Epithelial cell of prostate (primary cell): ENCODE measurements at places on chromosomes 2 and 18.

DNA sequence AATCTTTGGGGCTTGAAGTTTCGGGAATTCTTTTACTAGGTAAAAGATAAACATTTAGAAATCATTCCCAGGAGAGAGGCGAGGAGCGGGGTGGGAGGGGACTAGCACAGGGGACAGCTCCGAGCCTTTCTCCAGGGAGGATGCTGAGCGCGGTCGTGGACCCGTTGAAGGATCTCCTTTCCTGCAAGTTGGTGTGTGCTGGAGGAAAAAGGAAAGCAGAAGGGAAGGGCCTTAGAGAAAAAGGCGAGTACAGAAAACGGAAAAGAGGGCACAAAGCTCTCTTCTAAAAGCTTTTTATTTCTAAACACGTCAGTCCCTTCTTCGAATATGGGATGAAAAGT lies 640 bp downstream of the SLC39A6 start:
- no peak for DNase-seq

DNA sequence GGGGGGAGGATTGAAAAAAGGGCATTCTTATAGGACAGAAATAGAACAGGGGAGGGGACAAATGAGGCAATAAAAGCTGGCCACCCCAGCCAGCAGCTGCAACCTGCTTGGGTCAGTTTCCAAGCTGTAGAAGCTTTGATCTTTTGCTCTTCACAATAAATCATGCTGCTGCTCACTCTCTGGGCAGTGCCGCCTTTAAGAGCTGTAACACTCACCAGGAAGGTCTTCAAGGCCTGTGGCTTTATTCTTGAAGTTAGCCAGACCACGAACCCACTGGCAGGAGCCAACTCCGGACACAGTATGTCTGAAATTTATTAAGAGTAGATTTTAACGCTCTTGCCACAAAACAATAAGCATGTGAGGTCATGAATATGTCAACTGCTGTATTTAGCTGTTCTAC lies 649.9 kb upstream of the RAB6C start:
- no peak for DNase-seq

DNA sequence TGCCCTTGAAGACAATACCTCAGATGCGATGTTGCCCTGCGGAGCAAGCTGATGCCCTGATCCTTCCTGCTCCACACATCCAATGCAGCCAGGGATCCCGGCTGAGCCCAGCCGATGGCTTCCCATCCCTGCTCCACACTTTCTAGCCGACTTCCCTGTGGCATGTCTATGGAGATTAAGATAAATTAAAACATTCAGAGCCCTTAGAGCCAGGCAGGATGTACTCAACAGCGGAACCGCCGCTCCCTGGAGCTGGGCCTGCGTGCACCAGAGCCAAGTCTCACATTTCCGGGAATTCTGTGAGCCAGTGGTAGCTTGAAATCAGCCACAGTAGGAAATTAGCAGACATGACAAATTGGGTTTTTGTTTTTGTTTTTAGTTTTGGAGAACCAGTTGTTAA lies 620.6 kb downstream of the GALR1 start:
- no peak for DNase-seq

- DNase-seq = no peak
Measured at GRCh38 chr2:2731101-2731815, 400.2 kb upstream of the MYT1L start.

DNA sequence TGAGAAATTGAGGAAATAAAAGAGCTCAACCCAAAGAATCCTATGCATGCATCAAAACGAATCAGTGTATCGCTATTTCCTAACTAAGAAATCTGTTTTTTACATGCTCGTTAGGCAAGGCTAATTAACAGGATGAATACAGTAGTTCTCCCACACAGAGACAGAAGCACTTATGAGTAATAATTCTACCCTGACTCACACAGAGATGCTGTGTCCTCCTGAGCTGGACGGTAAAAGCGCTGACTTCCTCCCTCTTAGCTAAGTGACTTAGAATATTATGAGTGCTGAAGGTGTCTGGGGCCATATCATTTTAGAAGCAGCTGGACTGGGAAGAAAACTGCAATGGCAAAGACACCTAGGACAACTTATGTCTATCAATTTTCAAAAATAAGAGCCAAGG lies 18.5 kb downstream of the PLEKHM3 start:
- no peak for DNase-seq

GRCh38 chr18:79690586-79691482 lies 11.2 kb downstream of the CTDP1 start:
- no peak for DNase-seq

DNA sequence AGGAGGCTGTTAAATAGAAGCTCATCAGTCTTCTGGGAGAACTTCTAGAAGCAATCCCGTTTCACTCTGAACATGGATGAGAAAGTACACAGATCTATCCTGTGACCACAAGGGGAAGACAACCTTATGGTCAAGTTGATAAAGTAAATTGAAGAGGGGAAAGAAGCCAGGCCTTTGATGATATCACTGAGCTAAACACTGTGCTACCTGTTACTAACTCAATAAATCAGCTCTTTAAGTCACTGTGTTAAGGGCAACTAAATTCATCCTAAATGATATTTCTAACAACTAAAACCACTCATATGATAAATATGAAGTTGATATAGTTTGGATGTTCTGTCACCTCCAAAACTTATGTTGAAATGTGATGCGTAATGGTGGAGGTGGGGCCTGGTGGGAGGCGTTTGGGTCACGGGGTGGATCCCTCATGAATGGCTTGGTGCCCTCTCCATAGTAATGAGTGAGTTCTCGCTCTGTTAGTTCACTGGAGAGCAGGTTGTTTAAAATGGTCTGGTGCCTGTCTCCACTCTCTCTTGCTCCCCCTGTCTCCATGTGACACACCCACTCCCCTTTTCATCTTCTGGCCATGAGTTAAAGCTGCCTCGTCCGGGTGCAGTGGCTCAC lies 23.6 kb downstream of the OLA1 start:
- DNase-seq = no peak

GRCh38 chr2:109523121-109523520 lies 90.6 kb downstream of the SEPTIN10 start:
- no peak for DNase-seq

- DNase-seq = no peak
Measured at GRCh38 chr2:71882236-71882946, 265.3 kb downstream of the CYP26B1 start.

DNA sequence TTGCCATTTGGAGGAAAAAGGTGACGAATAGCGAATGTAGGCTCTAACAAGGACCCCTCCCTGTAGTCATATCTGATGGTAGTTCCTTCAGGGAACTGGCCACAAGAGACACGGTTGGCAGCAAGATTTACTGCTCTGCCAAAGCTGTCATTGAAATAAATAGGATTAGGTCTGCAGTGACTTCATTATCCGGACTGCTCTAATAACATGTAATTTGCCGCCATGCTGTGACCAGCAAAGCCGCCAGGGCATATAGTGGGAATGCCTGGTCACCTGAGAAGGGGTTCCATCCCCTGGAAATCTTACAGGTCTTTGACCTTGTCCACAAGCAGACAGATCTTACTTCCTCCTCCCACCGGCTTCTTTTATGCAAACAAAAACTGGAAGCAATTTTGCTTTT lies 59.4 kb upstream of the LAPTM4A start:
- no peak for DNase-seq

DNA sequence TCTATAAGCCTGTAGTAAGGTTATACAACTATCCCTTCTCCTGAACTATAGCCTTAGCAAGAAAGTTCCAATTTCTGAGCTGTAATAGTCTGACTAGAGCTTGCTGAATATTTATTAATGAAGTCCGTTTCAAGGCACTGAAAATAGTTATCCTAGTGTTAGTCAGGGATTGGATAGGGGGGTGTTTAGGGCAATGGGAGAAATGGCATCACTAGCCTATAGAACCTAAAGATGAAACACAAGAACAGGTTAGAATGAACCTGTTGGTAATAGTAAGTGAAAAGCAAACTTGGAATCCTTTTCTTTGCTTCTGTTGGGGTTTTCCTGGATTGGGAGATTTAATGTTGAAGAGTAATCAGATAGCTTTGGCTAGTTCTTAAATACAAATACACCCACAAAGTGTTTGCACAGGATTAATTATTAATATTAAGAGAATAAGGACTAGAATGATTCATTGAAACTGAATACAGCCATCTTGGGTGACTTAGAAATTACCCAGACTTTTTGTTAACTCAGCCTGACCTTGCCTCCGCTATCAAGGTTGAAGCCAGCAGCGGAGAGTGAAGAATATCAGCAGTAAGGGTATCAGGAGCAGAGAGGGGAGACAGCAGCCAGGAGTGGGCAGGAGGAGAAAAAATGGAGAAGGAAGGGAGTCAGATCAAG lies 14.4 kb downstream of the CCNT2 start:
- no peak for DNase-seq

- DNase-seq = no peak
Measured at GRCh38 chr18:59823596-59824195, 76.1 kb upstream of the PMAIP1 start.

DNA sequence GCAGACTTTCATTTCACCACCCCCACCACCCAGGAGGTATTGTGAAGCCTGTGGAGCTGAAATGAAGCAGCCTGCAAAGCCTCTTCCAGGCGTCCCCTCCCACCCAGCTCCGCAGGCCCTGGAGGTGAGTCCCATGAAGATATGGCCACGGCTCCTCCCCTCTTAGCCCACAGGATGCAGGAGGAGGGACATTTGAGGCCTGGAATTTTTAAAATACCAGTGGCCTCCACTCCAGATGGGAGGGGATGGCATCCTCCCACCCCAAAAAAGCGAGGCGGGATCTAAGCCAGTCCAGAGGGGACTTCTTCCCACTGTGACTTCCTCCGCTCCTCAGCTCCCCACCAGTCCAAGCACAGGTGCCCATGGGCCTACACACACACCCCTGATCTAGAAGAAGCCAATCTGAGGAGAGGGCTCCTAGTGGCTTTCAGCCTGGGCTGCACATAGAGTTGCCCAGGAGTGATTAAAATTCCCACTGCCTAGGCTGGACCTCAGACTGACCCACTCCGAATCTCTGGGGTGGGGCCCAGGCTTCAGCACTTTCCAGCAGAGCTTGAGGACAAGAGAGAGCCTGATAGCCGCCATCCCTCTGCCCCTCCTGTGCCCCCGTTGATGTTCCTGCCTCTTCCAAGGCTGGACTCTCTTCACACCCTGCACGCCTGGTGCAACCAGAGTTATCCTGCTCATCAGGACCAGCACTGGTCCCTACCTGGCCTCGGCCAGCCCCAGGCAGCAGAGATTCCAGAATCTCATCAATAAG lies 206.9 kb downstream of the TNS1 start:
- DNase-seq = no peak

DNA sequence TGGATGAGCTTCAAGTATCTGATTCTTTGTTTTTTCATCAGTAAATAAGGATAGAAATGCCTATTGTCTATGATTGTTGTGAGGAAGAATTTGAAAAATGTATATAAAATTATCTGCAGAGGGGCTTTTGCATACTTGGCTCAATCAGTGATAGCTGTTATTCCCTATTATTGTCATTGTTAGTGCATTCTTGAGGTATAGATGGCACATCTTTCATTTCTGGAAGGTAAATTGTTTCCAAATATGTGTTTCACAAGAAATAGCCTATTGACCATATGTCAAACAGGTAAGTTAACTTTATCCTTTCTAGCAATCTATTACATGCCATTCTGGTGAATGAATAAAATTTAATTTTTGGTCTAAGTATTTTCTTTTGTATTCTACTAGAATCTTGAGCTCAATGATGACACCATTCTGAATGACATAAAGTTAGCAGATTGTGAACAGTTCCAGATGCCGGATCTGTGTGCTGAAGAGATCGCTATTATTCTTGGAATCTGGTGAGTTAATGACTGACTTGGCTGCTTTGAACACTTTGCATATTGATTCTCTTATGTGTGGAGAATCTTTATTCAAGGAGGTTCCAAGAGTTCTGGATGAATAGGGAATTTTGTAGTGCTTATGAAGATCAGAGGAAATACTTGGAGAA lies 44.2 kb downstream of the TTC27 start:
- DNase-seq = no peak

DNA sequence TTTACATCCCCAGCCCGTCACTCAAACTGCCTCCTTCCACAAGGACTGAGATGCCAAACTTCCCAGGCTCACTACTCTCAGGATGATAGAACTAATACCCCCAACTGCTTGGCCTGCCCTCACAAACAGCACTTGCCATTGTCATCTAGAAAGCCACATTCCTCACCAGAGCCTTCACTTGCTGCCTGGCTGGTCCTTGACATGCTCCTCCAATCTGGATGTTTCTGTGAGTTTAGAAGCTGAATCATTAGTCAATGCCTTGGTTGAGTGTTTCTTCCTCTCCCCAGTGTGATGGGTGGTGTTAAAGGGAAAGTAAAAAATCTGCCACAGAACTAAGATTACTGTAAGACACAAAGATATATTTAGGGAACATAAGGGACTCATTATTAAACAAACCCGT lies 52.5 kb downstream of the MARCHF4 start:
- DNase-seq = no peak

DNA sequence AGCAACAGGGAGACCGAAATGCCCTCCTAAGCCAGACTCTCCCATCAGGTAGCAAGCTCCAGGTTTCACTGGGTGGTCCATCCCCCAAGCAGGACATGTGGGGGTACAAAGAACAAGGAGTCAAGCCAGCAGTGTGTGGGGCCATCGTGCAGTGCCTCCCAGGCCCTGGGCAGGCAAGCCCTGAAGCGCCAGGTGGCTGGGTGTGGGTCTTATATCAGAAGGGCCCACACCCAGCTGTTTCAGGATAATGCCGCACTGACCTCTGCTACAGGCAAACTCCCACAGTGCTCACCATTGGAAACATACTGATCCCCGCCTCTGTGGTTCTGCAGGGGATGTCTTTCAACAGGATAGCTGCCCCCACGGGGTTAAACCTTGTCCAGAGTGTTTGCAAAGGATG lies 174.2 kb upstream of the SMAD2 start:
- no peak for DNase-seq

- DNase-seq = no peak
Measured at GRCh38 chr18:22344908-22345670, 72.6 kb downstream of the CTAGE1 start.

GRCh38 chr2:239268082-239268481 lies 132.7 kb downstream of the HDAC4 start:
- no peak for DNase-seq

DNA sequence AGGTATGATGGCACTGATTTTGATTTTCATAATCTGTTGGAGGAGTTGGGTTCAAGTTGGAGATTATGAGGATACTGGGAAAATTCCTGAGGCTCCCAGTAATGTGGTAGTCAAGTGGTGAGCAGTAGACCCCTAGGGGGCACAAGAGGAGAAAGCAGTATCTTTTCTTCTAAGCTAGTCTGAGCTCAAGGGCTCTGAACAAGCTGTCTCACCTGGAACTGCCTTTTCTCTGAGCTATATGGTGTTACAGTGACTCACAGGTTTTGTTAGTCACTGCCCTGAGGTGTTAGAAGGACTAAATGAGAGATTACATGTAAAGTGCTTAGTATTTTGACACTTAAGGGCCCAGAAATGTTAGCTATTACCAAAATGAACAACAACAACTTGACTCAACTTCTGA lies 42.2 kb downstream of the CD302 start:
- peak; percentile 88 for DNase-seq
